ENCODE measurements at places on chromosomes 11 and 22. TPM values are rescaled to one million over a fixed set of nuclear protein-coding genes. Genes with fewer than 3 reads are reported as not detected.

DNA sequence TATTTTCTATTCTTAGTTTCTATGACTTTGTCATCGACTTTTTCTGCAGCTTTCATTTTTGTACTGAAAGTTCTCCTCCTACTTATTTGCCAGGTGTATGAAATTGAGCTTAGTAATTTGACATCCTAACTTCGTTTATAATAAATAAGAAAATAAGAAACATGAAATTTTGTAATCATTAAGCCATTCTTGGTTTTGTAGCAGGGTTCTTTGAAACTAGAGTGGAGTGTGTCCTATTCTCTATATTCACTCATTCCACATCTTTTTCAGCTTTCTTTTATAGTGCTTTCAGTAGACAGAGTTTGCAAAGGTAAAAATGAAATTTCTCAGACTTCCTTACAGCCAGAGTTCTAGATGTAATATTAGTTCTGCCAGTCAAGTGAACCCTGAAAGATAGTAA is 47.8 kb downstream of the FANCF start:
- no peak for DNase-seq

DNA sequence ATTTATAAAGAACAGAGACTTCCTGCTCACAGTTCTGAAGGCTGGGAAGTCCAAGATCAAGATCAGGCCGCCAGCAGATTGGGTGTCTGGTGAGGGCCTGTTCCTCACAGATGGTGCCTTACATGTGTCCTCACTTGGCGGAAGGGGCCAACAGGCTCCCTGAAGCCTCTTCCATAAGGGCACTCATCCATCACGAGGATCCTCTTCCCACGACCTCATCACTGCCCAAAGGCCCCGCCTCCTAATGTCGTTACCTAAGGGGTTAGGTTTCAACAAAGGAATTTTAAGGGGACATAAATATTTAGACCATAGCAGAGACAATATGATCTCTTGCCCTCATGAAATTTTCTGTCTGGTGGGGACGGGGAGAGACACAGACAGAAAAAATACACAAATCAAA is 18.6 kb downstream of the TP53AIP1 start:
- no peak for DNase-seq

GRCh38 chr11:79113054-79113690 is 327.7 kb downstream of the TENM4 start:
- DNase-seq = no peak

DNA sequence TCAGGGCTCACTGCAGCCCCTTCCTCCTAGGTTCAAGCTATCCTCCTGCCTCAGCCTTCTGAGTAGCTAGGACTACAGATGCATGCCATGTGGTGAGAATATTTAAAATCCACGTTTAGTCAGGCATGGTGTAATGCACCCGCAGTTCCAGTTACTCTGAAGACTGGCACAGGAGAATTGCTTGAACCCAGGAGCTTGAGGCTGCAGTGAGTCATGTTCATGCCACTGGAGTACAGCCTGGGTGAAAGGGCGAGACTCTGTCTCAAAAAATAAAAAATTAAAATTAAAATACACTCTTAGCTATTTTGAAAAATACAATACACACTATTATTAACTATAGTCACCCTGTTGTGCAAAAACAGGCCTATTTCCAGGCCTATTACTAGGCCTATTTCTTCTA is 38.4 kb downstream of the NOX4 start:
- no peak for DNase-seq

GRCh38 chr11:61783717-61784505 is 8.5 kb downstream of the TMEM258 start:
- no peak for DNase-seq

GRCh38 chr22:20979243-20979809 is 2.8 kb upstream of the LZTR1 start:
- DNase-seq = peak; percentile 91

GRCh38 chr11:73972620-73973449 is 9.8 kb downstream of the UCP2 start:
- DNase-seq = peak; percentile 55

DNA sequence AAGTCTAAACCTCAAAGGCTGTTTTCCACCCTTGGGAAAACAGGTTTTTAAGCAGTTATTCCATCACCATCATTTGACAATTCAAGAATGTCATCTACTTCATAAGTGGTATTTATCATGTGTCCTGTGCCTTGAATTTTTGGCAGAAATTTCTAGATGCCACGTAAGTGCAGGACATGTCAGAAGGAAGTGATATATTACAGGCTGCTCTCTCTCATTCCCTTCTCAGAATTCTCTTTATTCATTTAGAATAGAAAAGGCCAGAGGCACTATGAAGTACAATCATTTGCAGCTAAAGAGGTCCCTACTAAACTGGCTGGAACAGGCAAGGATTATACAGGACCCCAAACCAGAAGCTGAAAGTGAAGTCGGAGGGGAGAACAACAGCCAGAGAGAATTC is 11.9 kb downstream of the RBFOX2 start:
- DNase-seq = no peak

- peak; percentile 71 for DNase-seq
Observed at GRCh38 chr11:17475666-17476316, 854 bp downstream of the ABCC8 start.

DNA sequence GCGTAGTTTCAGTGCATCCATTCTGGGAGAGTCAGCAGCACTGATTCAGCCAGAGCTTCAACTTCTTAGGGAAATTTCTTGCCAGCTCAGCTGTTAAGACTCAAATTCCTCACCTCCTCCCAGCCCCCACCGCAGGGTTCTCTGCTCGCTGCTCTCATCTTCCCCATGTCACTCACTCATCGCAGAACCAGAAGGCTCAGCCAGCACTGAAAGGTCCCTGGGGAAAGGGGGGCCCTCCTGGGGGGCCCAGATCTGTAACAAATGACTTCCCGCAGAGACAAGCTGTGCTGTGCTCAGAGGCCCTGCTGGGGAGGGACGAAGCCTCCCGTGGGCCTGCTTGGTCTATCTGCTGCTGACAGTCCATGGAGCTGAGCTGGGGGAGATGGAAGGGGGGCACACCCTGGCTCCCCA is 220.6 kb downstream of the NTM start:
- no peak for DNase-seq

- no peak for DNase-seq
Observed at GRCh38 chr11:122780296-122780949, 57.9 kb upstream of the CRTAM start.

GRCh38 chr11:128465531-128465930 is 121.8 kb downstream of the ETS1 start:
- no peak for DNase-seq

DNA sequence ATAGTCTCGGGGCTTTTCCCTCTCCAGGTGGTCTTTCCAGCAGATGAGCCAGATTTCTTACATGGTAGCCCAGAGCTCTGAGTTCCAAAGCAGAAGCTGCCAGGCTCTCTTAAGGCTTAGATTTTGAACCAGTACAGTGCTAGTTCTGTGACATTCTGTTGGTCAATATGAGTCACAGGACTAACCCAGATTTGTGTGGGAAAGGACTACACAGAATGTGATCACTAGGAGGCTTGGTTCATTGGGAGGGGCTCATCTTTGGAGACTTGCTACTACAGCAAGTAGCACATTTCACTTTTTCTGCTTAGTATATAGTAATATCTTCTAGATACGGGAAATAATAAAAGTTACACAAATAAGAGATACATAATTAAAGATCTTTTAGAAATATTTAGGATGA is 24.1 kb downstream of the RNF214 start:
- DNase-seq = no peak

- no peak for DNase-seq
Observed at GRCh38 chr11:15764948-15765347, 591.4 kb downstream of the SOX6 start.

- DNase-seq = no peak
Observed at GRCh38 chr11:76102802-76103201, 103.5 kb downstream of the WNT11 start.

- no peak for DNase-seq
Observed at GRCh38 chr11:45655012-45655283, 10.5 kb downstream of the CHST1 start.

DNA sequence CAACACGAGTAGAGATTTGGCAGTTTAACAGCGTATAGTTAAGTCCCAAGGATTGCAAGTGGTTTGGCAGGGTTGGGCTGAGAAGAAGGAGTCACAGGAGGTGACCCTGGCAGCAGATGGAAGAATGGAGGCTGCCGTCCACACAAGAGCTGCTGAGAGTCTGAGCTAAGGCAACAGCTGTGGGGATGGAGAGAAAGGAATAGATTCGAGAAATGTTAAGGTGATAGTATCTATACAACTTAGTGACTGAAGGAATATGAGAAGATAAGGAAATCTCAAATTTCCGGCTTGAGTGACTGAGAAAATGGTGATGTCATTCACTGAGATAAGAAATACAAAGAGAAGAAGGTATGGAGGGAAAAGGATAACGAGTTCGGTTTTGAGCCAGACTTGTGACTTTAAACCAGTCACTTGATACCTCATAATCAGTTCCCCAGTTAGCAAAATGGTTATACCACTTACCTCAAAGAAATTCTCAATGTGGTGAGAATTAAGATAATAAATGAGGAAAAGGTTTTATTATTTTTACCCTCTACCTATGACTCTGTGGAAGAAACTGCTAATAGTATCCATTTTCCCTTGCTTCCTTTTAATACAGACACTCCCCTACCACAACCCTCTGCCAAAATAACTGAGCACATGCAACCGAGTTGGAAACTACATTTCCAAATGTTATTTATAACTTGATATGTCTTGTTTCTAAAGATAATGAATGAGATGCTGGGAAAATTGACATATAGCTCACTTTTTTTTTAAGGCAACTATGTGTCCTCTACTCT is 30.7 kb downstream of the FAM168A start:
- DNase-seq = no peak

GRCh38 chr22:27099946-27100722 is 442.7 kb downstream of the MIAT start:
- DNase-seq = no peak

- no peak for DNase-seq
Observed at GRCh38 chr11:70026012-70026411, 52.1 kb upstream of the ANO1 start.

GRCh38 chr11:69391192-69392103 is 90.0 kb upstream of the LINC01488 start:
- peak; percentile 74 for DNase-seq

- DNase-seq = no peak
Observed at GRCh38 chr11:20163783-20164481, 3.7 kb upstream of the DBX1 start.

DNA sequence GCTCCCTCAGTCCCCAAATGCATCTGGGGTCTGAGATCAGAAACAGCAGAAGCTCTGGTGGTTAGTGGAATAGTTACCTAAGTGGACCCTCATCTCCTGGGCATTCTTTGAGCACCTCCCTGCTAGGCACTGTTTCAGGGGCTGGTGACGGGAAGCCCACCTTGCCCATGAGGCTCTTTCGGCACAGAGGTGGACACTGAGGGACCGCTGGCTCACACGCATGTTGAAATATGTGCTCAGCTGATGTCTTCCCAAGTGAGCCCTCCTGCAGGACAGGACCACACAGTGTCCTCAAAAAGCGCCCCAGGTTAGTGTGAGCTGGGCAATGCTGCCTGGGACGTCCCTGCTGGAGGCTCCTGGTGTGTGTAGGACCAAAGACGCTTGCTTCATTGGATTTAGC is 1379.9 kb downstream of the TBC1D22A start:
- no peak for DNase-seq

DNA sequence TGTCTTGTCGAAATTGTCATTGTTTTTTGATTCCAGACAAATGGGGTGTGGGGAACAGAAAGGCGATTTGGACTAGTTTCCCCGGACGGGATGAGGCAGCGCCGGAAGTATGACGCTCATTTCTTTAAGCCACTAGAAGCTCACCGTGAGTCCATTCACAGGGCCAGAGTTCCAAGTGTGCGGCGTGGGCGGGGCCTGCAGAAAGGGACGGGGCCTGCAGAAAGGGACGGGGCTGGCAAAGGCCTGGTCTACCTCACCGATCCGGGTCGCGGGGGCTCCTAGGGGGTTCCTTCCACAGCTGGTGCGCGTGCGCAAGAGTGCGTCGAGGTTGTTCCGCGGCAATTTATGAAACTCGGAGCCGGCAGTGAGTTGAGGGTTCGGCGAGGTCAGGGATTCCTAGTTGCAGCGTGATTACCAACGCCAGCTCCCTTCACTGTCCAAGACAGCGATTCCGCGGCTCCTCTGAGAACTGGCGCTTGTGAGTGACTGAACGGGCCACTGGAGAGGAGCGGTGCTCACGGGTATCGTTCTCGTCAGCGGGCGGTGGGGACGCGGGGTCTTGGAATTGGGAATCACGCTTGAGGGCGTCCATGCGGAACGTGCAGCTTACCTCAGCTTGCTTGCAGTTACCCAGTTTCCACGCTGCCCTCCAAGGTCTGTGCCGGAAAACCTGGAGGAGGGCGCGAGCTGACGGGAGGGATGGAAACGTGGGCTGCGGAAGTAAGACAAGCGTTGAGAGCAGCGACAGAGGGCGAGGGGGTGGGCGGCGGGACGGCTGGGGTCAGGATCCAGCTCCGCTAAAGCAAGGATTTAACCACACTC is at the start of gene ZNF215:
ZNF215 (plus strand) TSS at position 219 of the 822 bp plus-strand sequence. CDS start 5,847 bp downstream, outside the sequence.
- DNase-seq = peak; percentile 93

- no peak for DNase-seq
Observed at GRCh38 chr22:29641042-29641699, 37.7 kb downstream of the NF2 start.

- peak; percentile 68 for DNase-seq
Observed at GRCh38 chr11:67278135-67278938, 10.8 kb upstream of the ANKRD13D start.

KDM4D gene
- total RNA-seq = 0.74 TPM

ZNF214 gene
- total RNA-seq = 1.0 TPM

CARD18 gene
- total RNA-seq = not detected

CCDC188 gene
- 2.5 TPM for total RNA-seq

OLFML1 gene
- total RNA-seq = 13.2 TPM

PPP1R14B gene
- total RNA-seq = 102 TPM

MISFA gene
- total RNA-seq = 1.4 TPM

SULT4A1 gene
- total RNA-seq = not detected

THAP12 gene
- 39.0 TPM for total RNA-seq

VPREB1 gene
- not detected for total RNA-seq

SLC22A8 gene
- total RNA-seq = not detected

Data from posterior vena cava (tissue), 2 donors.